Activated naive CD4-positive, alpha-beta T cell (primary cell): ENCODE measurements at places on chromosomes 12 and 14.

DNA sequence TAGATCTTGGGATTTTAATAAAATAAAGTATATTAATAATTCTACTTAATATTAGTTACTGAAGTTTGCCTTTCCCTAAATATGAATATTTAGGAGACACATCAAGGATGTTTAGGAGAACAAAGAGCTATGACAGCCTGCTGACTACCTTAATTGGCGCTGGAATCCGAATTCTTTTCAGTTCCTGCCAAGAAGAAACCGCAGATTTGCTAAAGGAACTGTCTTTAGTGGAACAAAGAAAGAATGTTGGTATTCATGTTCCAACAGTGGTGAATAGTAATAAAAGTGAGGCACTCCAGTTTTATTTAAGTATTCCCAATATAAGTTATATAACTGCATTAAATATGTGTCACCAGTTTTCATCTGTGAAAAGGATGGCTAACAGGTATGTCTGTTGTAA, 54.5 kb downstream of the MIS18BP1 start:
- no peak for DNase-seq

DNA sequence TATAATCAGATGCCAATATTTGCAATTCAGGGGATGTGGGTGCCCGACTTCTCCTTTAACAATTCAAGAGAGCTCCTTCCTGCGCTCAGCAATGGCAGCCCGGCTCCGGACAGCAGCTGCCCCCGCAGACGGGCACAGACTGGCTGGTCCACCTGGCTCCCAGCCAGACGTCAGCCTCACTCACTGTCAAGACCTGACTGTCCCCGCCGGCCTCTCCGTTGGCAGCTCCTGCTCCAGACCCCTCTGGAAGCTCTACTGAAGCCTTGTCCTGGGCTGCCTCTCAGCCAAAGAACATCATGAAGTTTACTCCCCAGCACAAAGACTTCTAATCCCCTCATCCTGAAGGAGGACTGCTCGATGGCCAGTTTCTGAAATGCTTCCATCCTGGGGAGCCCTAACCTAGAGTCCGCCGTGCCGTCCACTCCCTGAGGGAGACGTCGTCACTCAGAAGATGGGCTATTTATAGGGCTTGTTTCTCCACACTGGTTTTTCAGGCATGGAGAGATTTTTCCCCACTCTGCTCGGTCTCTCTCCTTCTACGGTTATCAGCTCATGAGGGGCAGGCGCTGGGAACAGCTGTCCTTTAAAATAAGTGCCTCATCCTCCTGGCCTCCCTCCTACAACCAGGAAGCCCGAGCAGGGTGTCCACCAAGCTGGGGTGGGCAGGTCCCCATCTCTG, 126.2 kb downstream of the RFLNA start:
- no peak for DNase-seq

GRCh38 chr12:112049351-112049750, 36.1 kb downstream of the ERP29 start:
- no peak for DNase-seq

- no peak for DNase-seq
Measured at GRCh38 chr14:49900973-49901372, 8.1 kb downstream of the ARF6 start.

- no peak for DNase-seq
Measured at GRCh38 chr14:24888532-24888931, 161.4 kb downstream of the STXBP6 start.

DNA sequence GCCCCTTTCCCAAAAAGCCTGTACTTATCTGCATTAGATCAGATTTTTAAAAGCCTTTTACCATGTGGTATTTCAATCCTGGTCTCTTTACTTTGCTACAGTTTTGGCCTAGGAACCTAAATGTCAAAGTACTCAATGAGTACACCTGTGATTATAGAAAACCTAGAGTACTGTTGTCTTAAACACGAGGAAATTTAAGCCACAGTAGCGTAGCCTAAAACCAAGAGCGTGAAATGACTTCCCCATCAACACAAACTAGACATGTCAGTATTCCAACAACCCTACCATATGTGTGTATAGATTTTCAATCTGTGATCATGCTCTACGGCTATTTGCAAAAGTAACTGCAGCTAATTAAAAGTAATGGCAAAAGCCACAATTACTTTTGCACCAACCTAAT, 52.7 kb upstream of the OR5AU1 start:
- DNase-seq, result no peak

DNA sequence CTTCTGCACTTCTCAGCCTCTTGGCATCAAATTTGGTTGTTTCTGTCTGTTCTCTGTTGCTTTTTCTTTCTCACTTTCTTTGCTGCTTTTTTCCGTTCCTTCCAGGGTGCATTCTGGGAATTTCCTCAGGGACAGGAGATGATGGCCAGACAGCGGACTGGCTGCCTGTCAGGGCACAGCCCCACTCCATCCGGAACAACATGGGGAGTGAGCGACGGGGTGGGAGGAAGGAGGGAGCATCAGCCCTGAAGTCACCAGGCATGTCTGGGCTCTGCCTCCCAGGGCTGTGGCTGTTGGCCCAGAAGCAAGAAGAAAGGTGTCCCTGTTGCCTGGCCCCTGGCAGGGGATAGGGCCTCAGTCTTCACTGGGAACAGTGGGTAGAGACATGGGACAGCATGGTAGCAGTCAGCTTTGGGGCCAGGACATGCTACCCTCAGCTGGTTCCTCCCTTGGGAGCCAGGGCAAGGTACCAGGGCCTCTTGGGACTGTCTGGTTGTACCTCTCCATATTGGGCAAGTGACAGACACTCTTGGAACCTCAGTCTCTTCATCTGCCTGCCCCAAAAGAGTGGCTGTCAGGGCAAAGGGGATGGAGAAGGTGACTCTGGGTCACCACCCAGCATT, 8.6 kb downstream of the PGF start:
- DNase-seq, result no peak

- no peak for DNase-seq
Measured at GRCh38 chr12:60201891-60202290, 606.1 kb downstream of the SLC16A7 start.

GRCh38 chr12:48813465-48814261, 4.6 kb upstream of the CACNB3 start:
- DNase-seq, result no peak

- no peak for DNase-seq
Measured at GRCh38 chr12:4621511-4621910, 27.3 kb downstream of the AKAP3 start.

DNA sequence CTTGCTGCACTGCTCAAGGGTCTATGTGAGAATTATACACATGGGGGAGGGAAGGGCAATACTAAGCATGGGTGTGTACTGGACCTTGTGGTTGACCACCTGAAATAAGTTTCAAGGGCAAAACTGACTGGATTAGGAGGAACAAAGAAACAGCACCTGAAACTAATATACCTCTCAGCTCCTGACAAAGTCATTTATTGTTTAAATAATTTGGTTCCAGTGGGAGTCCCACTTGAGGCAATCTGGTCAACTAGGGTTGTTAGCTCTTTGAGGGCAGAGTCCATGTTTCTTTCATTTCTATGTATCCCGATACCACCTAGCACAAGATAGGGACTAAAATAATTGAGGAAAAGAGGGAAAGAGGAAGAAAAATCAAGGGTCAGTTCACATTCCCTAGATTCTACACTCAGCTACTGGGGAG, 45.5 kb downstream of the STXBP6 start:
- DNase-seq, result no peak

DNA sequence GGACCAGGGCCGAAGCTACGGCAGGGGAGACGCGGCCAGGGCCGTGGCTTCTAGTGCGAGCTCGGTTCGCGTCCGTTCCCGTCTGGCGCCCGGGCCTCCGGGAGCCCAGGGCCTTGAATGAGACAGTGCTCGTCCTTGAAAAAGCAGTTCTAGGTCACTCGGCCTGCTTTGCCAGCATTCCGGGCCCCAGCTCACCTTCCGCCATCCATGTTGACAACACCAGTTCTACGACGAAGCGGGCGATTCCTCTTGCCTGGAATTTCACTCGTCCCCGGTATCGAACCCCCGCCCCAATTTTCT, 4.5 kb downstream of the OR10AD1 start:
- no peak for DNase-seq

GRCh38 chr14:87045956-87046355, 947.0 kb downstream of the GALC start:
- DNase-seq, result no peak

GRCh38 chr14:102870994-102871831, 51.2 kb upstream of the AMN start:
- no peak for DNase-seq

DNA sequence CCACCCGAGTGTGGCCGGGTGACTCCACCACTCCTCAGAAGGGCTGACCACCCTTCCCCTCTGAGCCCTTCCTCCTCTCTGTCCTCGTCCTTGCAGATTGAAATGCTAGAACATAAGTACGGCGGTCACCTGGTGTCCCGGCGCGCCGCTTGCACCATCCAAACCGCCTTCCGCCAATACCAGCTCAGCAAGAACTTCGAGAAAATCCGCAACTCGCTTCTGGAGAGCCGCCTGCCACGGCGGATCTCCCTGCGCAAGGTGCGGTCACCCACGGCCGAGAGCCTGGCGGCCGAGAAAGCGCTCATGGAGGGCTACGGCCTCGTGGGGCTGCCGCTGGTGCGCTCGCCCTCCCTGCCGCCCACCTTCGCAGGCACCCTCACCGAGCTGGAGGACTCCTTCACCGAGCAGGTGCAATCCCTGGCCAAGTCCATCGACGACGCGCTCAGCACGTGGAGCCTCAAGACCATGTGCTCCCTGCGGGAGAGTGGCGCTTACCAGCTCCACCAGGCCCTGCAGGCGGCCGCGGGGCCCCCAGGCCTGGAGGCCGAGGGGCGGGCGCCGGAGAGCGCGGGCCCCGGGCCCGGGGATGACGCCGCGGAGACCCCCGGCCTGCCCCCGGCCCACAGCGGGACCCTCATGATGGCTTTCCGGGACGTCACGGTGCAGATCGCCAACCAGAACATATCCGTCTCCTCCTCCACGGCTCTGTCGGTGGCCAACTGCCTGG, 71.8 kb downstream of the IQSEC3 start:
- DNase-seq, result no peak

- no peak for DNase-seq
Measured at GRCh38 chr12:54300732-54301427, at the start of gene NFE2. TSS of gene NFE2 (minus strand) at chr12:54301015. CDS start at chr12:54295248, 5,767 bp downstream.

- no peak for DNase-seq
Measured at GRCh38 chr12:24231298-24231697, 281.8 kb upstream of the SOX5 start.

DNA sequence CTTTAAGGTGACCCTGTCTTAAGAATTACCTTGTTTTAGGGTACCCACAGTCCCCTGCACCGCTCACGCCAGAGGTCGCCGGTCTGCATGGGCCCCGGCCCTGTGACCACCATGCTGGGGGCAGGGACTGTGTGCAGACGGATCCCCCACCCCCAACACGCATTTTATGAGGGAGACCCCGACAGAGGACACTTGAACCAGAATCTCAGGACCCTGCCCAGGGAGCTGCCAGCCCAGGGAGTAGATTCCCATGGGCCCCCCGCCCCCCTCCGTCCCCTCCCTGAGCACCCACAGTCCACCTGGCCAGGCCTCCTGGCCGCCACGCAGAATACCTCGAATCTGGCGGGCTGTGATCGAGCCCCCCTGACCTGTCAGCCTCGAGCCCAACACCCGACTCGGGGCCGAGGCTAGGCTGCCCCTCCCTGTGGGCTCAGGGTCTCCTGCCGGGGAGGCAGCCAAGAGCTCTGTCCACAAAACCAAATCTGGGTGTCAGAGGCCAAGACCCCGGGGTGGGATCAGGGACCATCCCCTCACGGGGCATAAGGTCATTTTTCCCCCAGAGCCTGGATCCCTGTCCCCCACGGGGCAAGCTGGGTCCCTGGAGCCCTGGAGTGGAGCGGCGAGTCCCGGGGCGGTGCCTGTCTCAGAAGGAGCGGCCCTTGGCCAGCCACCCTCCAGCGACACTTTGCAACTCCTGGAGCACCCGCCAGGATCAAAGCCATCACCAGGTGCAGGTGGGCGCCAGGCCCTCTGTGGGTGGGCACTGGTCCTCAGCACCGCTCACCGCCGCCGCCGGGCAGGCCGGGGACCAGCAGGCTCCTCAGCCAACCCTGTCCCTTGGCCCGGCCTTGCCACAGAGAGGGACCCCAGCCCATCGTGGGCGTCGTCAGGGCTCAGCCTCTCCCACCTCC, 155.8 kb upstream of the PKP2 start:
- no peak for DNase-seq

GRCh38 chr12:121917950-121918678, at the start of gene CFAP251:
TSS of gene CFAP251 (plus strand) at chr12:121918592. CDS start at chr12:121921306, 2,714 bp downstream.
- peak; percentile 89 for DNase-seq

- DNase-seq, result no peak
Measured at GRCh38 chr14:26394150-26394810, 203.6 kb downstream of the NOVA1 start.

- DNase-seq, result no peak
Measured at GRCh38 chr12:27428466-27428865, 18.1 kb upstream of the SMCO2 start.

- DNase-seq, result peak; percentile 56
Measured at GRCh38 chr12:49945394-49946080, 5.0 kb upstream of the AQP2 start.

DNA sequence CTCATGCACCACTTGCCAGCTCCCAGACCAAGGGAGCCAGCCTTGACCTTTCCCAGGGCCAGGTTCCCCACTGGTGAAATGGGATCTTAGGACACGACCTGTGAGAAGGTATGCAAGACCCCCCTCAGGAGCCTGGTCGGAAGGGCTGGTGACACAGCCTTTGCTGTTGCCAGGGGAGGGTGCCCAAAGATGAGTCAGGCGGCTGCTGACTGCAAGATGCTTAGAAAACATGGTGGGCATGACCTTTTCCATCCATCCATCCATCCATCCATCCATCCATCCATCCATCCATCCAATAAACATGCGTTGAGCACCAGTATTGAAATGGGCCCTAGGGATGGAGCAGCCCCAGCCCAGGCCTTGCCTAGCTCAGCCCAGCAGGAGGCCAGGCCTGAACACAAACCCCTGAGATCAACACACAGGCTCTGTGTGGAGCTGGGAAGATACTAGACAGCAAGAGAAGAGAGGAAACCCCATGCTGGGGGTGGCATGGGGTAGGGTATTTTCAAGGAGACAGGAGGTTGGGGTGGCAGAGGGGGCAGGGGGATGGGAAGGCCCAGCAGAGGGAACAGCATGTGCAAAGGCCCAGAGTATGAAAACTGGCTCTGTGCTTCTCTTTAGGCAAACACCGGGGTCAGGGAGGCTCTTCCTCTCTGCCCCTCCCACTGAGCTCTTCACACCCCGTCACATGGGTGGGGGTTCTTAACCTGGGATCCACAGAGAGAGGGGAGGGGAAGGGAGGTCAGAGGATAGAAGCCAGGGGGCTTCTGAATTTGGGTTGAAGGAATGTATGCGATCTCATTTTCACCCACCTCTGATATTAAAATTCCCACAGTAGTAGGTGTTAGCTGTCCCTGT, 26.2 kb upstream of the YY1 start:
- DNase-seq, result no peak
